ENCODE measurements at places on chromosomes 7 and 10.
A peak's percentile ranks its signal among the peaks of the same experiment; 100 is the strongest.

DNA sequence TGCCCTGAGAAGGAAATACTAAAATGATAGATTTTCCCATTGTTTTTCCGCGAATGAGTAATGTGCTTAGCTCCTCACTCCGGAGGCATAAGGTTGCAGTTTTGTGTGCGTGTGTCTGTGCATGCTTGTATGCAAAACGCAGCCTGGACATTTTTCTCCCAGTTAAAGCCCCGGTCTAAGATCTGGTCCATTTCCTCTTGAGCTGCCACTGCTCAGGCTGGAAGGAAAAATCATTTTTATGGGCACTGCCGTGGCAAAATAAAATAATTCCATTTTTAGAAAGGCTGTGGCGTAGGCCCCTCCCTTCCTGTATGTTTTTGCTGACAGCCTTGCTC is 260.6 kb downstream of the WDR37 start:
- peaks cover 35% of the 10 kb centered on the region for H3K27me3 ChIP-seq
- no peaks in the 10 kb centered on the region for H3K4me1 ChIP-seq

- no peak overlapping the region for H3K27ac ChIP-seq
- H3K36me3 ChIP-seq: no peaks in the 10 kb centered on the region
- no peaks in the 10 kb centered on the region for H3K4me1 ChIP-seq
- H3K4me3 ChIP-seq: no peak overlapping the region
Measured at GRCh38 chr10:76205361-76205760, 773.9 kb downstream of the LRMDA start.

DNA sequence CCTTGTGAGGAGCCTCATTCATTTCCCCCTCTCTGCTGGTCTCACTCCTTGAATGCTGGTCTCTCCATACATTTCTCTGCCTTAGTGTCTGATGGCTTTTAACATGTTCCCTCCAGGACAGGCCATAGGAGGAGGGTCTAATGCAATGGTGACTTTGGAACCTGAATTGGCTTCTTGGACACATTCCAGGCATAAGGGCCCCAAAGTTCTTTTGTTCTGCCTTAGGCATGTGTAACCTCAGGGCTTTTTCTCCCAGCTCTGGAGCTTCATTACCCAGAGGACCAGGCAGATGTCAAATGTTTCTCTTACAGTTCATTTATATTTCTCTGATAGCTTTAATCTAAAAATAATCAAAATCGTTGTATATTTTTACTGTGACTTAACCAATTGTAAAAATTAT is 162.6 kb downstream of the SDK1 start:
- H3K4me1 ChIP-seq: no peaks in the 10 kb centered on the region
- H3K27ac ChIP-seq: no peak overlapping the region
- ATAC-seq: no peak
- no peaks in the 10 kb centered on the region for H3K27me3 ChIP-seq

DNA sequence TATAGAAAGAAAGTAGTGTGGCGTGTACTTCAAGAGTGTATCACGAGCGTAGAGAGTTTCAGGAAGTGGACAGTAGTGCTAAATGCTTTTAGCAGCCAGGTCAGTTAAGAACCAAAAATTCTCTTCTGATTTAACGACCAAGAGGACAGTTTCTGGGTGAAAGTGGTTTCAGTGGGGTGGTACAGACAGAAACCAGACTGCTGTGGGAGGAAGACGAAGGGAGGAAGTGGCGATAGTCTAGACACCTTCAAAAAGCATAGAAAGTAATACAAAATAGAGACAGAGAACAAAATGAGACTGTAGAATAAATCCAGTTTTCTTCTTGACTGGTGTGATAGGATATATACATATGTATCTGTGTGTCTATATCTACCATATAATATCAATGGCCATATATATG is 93.5 kb downstream of the MBL2 start:
- H3K27ac ChIP-seq: no peak overlapping the region
- H3K27me3 ChIP-seq: no peaks in the 10 kb centered on the region
- H3K36me3 ChIP-seq: no peaks in the 10 kb centered on the region
- ATAC-seq: no peak
- H3K4me1 ChIP-seq: no peaks in the 10 kb centered on the region

DNA sequence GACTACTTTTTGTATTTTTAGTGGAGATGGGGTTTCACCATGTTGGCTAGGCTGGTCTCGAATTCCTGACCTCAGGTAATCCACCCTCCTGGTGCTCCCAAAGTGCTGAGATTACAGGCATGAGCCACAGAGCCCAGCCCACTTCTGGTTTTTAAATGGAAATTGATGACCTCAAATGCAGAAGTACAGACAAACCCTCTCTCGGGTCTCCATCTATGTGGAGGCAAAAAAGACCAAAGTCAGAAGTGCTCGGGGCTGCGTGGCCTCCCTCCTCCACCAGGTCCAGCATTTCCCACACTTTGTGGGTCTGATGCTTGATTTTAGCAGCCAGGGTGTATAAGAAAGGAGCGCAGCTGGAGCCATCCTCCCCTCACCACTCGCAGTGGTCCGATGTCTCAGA is 187.3 kb upstream of the AUTS2 start:
- peaks cover 9% of the 10 kb centered on the region for H3K4me1 ChIP-seq
- peak overlapping the region; percentile 25 for H3K27ac ChIP-seq
- no peaks in the 10 kb centered on the region for H3K36me3 ChIP-seq
- no peak overlapping the region for H3K4me3 ChIP-seq
- ATAC-seq: peak; percentile 51

DNA sequence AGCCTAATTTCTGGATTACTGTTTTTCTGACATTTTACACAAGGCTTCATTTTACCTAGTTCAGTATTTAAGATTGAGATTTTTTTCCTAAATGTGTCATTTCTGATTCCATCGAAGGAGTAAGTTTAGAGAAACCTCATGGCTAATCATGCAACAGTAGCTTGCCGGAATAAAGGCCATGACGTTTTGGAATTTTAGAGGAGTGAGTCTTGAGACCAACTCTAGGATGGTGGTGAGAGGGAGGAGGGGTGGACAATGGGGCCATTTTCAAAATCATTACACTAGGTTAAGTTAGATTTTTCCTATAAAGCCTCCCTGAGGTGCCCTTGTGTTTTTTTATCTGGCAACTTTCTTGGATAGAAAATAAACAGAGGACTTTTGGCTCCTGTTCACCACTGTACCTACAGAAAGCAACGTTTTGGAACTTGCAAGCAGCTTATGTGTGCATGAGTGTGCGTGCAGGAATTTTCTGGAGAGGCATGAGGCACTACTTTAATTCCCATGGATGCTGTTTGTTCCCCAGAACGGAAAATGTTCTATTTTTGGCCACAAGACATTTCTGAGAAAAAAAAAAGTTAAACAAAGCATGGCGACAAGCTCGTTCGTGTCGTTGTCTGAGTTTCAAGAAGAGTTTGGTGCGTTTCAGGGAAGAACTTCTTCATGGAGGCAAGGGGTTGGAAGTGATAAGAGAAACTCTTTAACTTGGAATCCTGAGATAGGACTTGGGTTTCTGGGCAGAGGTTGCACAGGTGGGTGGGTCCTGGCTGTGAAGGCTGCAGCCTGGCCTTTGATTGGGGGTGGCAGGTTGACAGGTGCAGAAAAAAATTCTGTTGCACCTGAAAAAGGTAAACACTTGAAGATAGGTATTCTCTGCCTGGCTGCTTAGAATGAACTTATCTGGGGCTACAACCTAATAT is 178.1 kb downstream of the PTEN start:
- ATAC-seq: no peak
- H3K27ac ChIP-seq: no peak overlapping the region
- H3K4me1 ChIP-seq: peaks cover 7% of the 10 kb centered on the region

DNA sequence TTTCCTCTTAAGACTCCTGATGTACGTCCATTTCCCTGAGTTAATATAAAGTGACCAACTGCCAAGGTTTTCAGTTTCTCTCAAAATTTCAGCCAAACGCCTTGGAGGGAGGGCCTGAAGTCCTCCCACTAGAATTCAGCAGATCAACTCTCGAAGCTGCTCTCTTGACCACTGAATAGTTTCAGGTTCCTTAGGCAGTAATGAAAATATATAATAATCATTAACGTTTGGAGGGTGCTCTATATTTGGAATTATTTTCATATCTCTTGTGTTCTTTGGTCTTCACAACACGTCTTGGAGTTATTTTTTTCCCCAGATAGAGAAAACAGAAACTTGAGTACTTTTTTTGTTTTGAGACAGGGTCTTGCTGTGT is 123.6 kb upstream of the SFMBT2 start:
- no peak for ATAC-seq
- H3K27ac ChIP-seq: no peak overlapping the region
- no peak overlapping the region for H3K4me3 ChIP-seq
- peaks cover 7% of the 10 kb centered on the region for H3K4me1 ChIP-seq
- peaks cover 13% of the 10 kb centered on the region for H3K27me3 ChIP-seq

- peak overlapping the region; percentile 12 for H3K27ac ChIP-seq
- H3K27me3 ChIP-seq: no peaks in the 10 kb centered on the region
Measured at GRCh38 chr10:7205656-7206055, 205.2 kb downstream of the SFMBT2 start.

DNA sequence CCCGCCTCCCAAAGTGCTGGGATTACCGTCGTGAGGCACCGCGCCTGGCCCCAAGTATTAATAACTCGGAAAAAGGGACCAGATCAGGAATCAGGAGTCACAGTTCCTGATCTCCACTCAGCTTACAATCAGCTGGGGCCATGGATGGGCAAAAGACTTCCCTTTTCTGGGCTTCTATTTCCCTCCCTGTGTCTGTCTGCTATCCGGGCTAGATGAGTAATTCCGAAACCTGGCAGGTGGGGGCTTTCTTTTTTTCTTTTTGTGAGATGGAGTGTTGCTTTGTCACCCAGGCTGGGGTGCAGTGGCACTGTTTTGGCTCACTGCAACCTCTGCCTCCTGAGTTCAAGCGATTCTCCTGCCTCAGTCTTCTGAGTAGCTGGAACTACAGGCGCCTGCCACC is 11.6 kb downstream of the RPS24 start:
- no peak overlapping the region for H3K4me3 ChIP-seq
- H3K27ac ChIP-seq: peak overlapping the region; percentile 38
- peaks cover 36% of the 10 kb centered on the region for H3K36me3 ChIP-seq
- H3K27me3 ChIP-seq: no peaks in the 10 kb centered on the region
- ATAC-seq: peak; percentile 82

Measured in stimulated activated memory B cell treated with anti-CD40 and anti-IgM and Interleukin-4, amounts not matched to agents 10 μg/mL and 1 μg/mL and 100 μg/mL, for 72 hours (primary cell).